ENCODE measurements at places on chromosomes 5 and 9. TPM values are rescaled to one million over a fixed set of nuclear protein-coding genes. Genes with fewer than 3 reads are reported as not detected.

The PTGES gene
- total RNA-seq: 187 TPM

The C9orf153 gene
- 0.34 TPM for total RNA-seq

The SLU7 gene
- total RNA-seq: 36.3 TPM

The RAD50 gene
- total RNA-seq: 27.7 TPM

The TMC1 gene
- total RNA-seq: 0.02 TPM

The ASPN gene
- total RNA-seq: not detected

The CEP120 gene
- 9.2 TPM for total RNA-seq

The LCN1 gene
- total RNA-seq: 0.26 TPM

The ATG12 gene
- 46.8 TPM for total RNA-seq

The FAM163B gene
- total RNA-seq: not detected

The PDZD2 gene
- total RNA-seq: 0.42 TPM

The TGFBI gene
- 1,737 TPM for total RNA-seq

The IFNA21 gene
- not detected for total RNA-seq

The SEMA6A gene
- 0.15 TPM for total RNA-seq

The SRP19 gene
- 85.3 TPM for total RNA-seq

The RPS23 gene
- total RNA-seq: 3,345 TPM

The ZNF462 gene
- 3.6 TPM for total RNA-seq

The ADAM19 gene
- total RNA-seq: 10.6 TPM

The OR1Q1 gene
- not detected for total RNA-seq

The PCDHA3 gene
- 1.0 TPM for total RNA-seq

The MSX2 gene
- total RNA-seq: 4.9 TPM

The OR13C5 gene
- not detected for total RNA-seq

The SH3GLB2 gene
- total RNA-seq: 46.6 TPM

The FGD3 gene
- total RNA-seq: 0.16 TPM

The ENTREP1 gene
- 0.74 TPM for total RNA-seq

The FBP2 gene
- total RNA-seq: not detected

The ACOT12 gene
- total RNA-seq: not detected

The SLC45A2 gene
- total RNA-seq: not detected

The SNX2 gene
- 38.4 TPM for total RNA-seq

The REEP2 gene
- 5.8 TPM for total RNA-seq

The QRFP gene
- not detected for total RNA-seq

The NRG2 gene
- total RNA-seq: 2.5 TPM

The SPATA31A5 gene
- not detected for total RNA-seq

The ANKRD55 gene
- not detected for total RNA-seq

The SVEP1 gene
- total RNA-seq: 1.7 TPM

Data from A549 treated with AZD2906 at 1 μM for 4 hours (cell line).